ENCODE measurements at places on chromosomes 6 and 20. TPM values are rescaled to one million over a fixed set of nuclear protein-coding genes. Genes with fewer than 3 reads are reported as not detected.

- DNase-seq, result no peak
Measured at GRCh38 chr6:113411011-113411410, 446.1 kb upstream of the MARCKS start.

GRCh38 chr6:44511126-44511525 lies 123.6 kb downstream of the CDC5L start:
- no peak for DNase-seq

GRCh38 chr6:10511477-10511876 lies 9.7 kb upstream of the GCNT2 start:
- no peak for DNase-seq

DNA sequence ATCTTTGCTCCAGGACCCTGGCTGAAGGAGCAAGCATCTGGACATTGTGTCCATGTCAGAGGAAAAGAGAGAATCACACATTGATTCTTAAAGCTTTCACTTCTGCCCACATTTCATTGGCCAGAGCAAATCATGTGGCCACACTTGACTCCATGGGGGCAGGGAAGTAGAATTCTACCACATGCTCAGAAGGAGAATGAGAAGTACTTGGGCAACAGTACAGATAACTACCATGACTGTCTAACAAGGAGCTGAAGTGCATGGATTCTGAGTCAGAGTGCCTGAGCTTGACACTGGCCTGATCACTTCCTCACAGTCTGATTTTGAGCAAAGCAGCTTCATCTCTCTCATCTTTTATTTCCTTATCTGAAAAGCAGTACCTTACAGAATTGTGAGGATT lies 38.6 kb downstream of the GHRH start:
- DNase-seq, result no peak

TSBP1 gene
- total RNA-seq, result not detected
